ENCODE measurements at places on chromosomes 6 and 20. TPM values are rescaled to one million over a fixed set of nuclear protein-coding genes. Genes with fewer than 3 reads are reported as not detected.

Gene PROCR
- total RNA-seq = 0.32 TPM

Gene TFAP2A
- total RNA-seq = 0.32 TPM

Gene CDH4
- 1.2 TPM for total RNA-seq

Gene SDCBP2
- total RNA-seq = 4.0 TPM

Gene BPIFA1
- not detected for total RNA-seq

Gene CALHM5
- total RNA-seq = 0.10 TPM

Gene CST1
- total RNA-seq = not detected

Gene PNLDC1
- total RNA-seq = not detected

Gene PSORS1C2
- total RNA-seq = 0.49 TPM

Gene SLC17A1
- total RNA-seq = not detected

Gene BMP7
- total RNA-seq = 8.7 TPM
